ENCODE measurements at places on chromosomes 7 and 10. TPM values are rescaled to one million over a fixed set of nuclear protein-coding genes. Genes with fewer than 3 reads are reported as not detected.
A peak's percentile ranks its signal among the peaks of the same experiment; 100 is the strongest.

DNA sequence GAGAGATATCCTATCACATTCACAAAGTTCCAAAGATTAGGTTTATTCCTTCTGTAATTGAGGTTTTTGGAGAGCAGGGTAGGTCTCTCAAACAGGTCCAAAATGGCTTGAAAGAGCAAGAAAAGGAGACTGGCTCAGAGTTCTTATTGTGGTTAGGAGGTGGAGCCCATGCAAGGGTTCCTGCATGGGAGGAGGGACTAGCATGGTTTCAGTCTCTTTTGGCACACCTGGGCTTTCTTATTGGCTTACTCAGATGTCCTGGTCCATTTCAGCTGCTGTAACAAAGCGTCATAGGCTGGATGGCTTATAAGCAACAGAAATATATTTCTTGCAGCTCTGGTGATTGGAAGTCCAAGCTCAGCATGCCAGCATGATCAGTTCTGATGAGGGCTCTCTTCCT, 493.1 kb downstream of the REEP3 start:
- DNase-seq: no peak

FRAT2 gene
- total RNA-seq: 5.3 TPM

CFAP69 gene
- 1.7 TPM for total RNA-seq

DNA sequence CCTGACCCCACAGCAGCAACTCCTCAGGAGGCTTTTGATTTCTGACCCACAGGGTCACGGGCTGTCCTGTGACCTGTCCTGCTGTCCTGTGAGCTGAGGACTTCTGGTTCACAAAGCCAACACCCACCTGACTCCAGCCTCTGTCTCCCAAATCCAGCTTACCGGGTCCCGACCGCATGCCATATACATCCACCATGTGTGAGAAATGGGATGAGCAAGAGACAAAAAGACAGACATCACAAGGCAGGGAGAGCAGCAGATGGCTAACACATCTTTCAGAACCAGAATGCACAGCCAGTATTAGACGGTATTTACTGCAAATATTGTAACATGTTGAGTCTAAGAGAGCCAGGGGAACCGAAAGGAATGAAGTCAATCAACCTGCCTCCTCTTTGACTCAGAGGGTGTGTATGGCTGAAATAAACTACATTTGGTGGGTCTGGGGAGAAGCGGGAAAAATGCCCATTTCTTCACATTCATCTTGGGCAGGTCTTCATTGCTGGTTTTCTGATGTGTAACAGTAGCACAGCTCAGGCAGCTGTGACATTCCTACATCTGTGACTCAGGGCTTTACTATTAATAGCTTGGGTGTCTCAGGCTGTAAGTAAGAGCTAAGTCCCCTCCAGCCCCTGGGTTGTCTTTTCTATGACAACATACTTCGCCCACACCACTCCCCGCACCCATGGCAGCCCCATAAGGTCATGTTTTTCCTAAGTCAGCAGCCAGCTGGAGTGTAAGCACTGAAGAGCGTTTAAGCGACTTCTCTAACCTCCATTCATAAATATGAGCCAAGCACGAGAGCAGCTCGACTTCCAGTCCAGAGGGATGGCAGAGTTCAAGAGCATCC, 25.0 kb downstream of the ABLIM1 start:
- DNase-seq: peak; percentile 54

DNA sequence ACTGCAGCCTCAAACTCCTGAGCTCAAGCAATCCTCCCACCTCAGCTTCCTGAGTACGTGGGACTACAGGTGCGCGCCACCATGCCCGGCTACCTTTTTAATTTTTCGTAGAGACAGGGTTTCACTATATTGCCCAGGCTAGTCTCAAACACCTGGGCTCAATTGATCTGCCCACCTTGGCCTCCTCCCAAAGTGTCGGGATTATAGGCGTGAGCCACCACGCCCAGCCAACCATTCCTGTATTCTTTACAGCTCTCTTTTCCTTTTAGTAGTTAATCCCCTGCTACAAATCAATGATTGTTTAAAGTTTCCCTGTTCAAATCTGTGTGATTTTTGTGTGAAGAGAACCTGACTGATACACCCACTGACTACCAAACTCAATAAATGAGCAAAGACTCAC, 75.4 kb upstream of the SVIL start:
- no peak for DNase-seq

GRCh38 chr7:108487646-108488045, 31.4 kb upstream of the NRCAM start:
- no peak for DNase-seq

DNA sequence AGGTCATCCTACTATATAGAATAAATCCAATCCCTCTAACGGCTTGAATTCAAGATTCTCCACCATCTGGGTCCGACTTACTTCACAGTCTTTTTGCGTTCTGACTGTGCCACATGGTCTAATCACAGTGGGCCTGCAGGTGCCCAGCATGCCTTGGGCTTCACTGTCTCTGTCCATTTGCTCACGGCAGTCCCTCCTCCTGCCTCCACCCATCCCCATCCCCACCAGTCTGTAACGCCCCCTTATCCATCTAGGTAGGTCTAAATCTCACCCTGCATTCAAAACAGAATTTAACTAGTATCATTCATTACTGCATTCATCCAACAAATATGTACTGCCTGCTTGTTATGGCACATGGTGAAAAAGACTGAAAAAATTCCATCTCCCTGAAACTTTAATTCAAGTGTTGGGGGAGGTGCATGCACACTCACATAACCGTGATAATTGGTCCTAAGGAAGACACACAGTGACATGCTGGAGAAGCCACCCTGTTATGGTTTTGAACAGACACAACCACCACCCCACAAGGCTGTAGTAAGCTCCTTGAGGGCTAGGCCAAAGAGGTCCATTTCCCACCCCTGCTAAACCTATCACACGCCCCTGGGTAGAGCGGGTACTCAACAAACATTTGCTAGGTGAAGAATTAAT, 24.2 kb downstream of the SORBS1 start:
- DNase-seq: peak; percentile 25

MOGAT3 gene
- total RNA-seq: not detected

ASIC3 gene
- total RNA-seq: 0.33 TPM

ZNF503 gene
- 33.7 TPM for total RNA-seq

NPTX2 gene
- 3.0 TPM for total RNA-seq

MRLN gene
- not detected for total RNA-seq

- DNase-seq: no peak
These were observed 953.0 kb upstream of the ZWINT start for GRCh38 chr10:57314046-57314445.

- no peak for DNase-seq
These were observed 506.7 kb downstream of the PTPRN2 start for GRCh38 chr7:158080899-158081445.

- no peak for DNase-seq
These were observed 8.4 kb downstream of the ZDHHC6 start for GRCh38 chr10:112438356-112438755.

GRCh38 chr10:77415313-77415960, 222.2 kb downstream of the KCNMA1 start:
- peak; percentile 62 for DNase-seq

GALNT17 gene
- total RNA-seq: not detected

GRCh38 chr10:74011770-74012169, 13.9 kb downstream of the VCL start:
- peak; percentile 67 for DNase-seq

GRCh38 chr7:135917721-135918120, 59.4 kb downstream of the MTPN start:
- DNase-seq: no peak

FAM241B gene
- 4.0 TPM for total RNA-seq

GRCh38 chr7:139043823-139044812, 8.3 kb upstream of the ZC3HAV1L start:
- DNase-seq: peak; percentile 9

DNA sequence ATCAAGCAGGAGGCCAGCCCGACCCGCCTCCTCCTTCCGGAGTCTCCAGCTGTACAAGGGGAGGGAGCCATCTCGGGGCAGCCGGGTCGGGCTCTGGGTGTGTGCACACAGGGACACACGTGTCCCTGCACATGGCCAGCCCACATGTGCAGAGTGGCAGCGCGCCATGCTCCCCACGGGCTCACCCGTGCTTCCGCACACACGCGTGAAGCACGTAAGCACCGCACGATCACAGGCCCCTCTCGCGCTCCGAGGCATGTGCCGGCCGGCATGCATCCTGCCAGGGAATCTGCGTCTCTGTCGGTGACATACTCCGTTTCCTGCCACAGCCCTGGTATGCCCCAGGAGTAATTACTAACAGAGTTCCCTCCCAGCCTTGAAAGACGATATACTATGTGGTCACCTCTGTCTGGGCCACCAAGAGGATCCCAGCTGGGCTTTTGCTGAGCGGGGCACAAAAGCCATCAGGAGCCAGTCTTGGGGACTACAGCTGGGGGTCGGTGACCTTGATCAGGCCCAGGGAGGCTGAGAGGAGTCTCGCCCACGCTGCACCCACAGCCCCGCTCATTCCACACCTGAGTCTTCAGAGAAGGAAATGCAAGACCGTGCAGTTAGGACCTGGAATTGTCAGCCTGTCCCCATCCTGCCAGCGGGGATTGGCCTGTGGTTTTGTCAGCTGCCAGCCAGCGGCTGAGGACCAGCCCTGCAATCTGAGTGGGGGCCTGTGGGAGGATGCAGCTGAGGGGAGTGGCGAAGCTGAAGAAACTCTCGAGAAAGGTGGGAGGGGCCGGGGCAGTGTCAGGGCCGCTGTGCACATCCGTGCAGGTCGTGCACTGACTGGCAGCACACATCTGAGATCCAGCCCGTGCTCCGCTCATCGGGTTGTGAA, 11.0 kb upstream of the LFNG start:
- peak; percentile 68 for DNase-seq

PIK3CG gene
- total RNA-seq: not detected

ZNF394 gene
- 19.2 TPM for total RNA-seq

DNA sequence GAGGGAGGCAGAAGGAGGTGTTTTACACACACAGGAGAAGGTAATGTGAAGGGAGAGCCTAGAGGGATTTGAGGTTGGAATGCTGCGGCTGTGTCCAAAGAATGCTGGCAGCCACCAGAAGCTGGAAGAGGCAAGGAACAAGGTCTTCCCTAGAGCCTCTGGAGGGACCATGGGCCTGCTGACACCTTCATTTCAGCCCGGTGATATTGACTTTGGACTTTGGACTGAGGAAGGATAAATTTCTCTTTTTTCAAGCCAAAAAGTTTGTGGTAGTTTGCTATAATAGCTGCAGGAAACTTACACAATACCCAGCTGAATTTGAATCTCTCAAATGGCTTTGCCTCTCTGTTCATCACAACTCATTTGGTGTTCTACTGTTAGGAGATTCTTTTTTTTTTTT, 34.6 kb downstream of the UBN2 start:
- DNase-seq: no peak

All from mammary epithelial cell (primary cell).